CD8-positive, alpha-beta T cell (primary cell): ENCODE measurements at places on chromosomes 6 and 20.

DNA sequence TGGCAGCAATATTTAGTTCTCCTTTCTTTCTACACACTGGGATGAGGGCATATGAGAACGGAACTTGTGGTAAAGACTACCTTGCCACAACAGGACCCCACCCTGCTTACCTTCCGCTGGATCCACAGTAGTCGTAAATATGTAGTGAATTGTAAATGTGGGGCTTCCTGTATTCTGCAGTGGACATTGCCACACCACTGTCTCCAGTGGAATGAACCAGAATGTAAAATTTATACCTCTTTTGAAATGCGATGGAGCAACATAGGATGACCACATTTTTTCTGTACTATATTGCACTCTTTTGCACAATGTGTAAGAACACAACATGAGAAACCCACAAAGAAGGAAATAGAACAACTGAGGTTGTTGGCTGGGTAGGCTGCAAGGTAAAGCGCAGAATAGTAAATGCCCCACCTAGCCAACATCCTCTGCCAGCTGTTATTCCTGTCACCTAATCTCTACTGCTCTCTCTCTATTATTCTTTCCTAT is 16.1 kb upstream of the RIPOR2 start:
- no peak for DNase-seq

GRCh38 chr6:43779852-43780236 is 9.8 kb downstream of the VEGFA start:
- DNase-seq, result no peak

GRCh38 chr6:157104803-157105202 is 218.5 kb downstream of the TMEM242 start:
- no peak for DNase-seq

- no peak for DNase-seq
Observed at GRCh38 chr6:66226109-66226508, 519.1 kb upstream of the EYS start.

- no peak for DNase-seq
Observed at GRCh38 chr20:44018259-44018941, 103.7 kb downstream of the TOX2 start.

- DNase-seq, result no peak
Observed at GRCh38 chr6:161482517-161482858, 208.6 kb upstream of the AGPAT4 start.

- peak; percentile 97 for DNase-seq
Observed at GRCh38 chr6:26021350-26022131, 58.9 kb downstream of the TRIM38 start.

DNA sequence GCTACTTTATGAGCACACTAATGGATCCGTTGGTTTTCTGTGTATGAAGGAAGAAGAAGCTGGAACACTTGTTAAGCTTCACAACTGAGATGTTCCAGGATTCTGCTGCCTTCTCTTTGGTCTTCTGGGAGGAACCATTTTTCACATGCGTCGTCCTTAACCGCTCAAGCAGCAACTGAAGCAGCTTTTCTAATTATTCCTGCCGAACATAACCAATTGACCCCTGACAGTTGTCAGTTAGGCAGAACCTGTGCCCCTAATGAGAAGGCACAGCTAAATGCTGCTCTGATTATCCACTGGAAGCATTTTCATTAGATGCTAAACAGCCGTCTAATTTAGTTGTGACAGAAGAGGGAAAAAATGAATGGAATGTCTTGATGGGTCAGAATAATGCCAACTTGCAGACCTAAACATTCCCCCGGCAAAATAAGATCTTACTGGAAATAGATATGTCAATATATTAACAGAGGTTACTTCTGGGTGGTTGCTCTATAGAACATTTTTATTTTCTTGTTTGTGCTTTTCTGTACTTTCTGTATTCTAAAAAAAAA is 85.0 kb upstream of the SMLR1 start:
- no peak for DNase-seq

DNA sequence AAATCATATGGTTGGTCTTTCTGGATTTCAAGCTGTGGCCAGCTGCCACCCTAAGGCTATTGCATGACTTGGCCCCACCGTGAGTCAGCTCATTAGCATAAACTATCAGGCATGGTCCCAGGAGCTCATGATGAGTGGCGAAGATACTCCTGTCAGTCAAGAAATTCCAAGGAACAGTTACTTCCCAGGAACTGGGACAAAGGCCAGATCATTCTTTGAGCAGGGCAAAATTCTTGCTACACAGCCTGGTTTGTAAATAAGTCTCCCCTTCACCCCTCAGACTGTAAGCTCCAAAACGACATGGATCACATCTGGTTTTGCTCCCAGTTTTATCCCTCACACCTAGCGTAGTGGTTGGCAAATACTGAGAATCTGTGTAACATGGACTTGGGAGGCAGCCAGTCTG is 33.0 kb upstream of the KIAA1586 start:
- no peak for DNase-seq

DNA sequence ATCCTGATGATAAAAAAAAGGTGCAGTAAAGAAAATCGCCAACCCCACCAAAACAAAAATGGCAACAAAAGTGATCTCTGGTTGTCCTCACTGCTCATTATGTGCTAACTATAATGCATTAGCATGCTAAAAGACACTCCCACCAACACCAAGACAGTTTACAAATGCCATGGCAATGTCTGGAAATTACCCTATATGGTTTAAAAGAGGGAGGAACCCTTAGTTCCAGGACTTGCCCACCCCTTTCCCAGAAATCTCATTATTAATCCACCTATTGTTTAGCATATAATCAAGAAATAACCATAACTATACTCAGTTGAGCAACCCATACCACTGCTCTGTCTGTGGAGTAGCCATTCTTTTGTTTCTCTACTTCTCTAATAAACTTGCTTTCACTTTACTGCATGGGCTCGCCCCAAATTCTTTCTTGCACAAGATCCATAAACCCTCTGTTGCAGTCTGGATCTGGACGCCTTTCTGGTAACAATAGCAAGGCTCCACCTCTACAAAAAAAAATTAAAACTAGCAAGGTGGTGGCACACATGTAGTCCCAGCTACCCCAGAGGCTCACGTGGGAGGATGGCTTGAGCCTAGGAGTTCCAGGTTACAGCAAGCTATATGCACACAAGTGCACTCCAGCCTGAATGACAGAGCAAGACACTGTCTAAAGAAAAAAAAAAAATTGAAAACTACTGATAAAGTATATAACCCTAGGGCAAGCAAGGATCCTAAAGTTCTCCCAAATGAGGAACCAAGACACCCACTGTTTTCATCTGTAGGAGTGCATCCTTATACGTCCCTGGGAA is 278.8 kb upstream of the JARID2 start:
- no peak for DNase-seq

DNA sequence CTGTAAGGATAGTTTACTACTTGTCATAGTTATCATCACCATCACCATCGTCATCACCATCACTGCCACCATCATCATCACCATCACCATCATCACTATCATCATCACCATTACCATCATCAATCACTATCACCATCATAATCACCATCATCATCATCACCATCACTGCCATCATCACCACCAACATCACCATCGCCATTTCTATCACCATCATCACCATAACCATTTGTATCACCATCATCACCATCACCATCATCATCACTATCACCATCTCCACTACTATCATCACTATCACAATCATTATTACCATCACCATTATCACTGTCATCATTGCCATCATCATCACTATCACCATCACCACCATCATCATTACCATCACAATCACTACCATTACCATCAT is 655.5 kb upstream of the DEFB115 start:
- DNase-seq, result no peak
